ENCODE measurements at places on chromosomes 13 and 19.

DNA sequence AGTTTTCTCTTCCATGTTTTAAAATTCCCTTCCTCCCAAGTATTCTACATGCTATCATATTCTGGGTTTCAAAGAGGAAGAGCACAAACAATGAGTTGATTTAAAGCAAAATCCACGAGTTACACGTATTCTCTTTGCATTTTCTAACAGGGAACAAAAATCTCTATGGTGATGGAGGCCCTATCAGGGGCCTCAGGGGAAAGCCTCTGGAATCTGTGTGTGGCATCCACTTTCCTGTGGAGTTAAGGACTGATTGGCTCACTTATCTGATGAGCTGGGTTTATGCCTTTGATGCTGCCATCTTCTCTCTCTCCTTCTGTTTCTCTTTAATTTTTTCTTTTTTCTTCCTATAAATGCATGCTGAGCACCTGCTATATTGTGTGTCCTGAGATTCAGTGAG, 14.8 kb downstream of the OLFM4 start:
- ATAC-seq: no peak

DNA sequence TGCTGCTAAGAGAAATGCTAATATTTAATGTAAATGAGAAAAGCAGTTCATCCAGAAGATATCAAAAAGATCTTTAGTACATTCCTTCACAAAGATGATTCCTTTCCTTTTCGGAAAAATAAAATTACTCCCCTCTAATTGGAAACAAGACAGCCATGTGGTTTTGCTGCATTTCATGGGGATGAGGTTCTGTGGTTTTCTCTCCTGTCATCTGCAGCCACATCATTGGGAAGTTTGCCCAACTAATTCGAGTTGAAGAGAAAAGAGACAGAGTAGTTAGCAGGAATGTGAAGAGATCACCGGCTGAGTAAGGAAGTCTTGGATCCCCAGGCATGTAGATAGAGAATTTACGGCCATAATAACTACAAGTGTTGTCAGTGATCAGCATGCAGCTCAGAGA, 122.1 kb downstream of the CYSLTR2 start:
- peak; percentile 89 for ATAC-seq

- peak; percentile 23 for ATAC-seq
These were observed 416.4 kb downstream of the DCT start for GRCh38 chr13:94063096-94063495.

- ATAC-seq: no peak
These were observed 2.8 kb upstream of the HNRNPM start for GRCh38 chr19:8441725-8442544.

DNA sequence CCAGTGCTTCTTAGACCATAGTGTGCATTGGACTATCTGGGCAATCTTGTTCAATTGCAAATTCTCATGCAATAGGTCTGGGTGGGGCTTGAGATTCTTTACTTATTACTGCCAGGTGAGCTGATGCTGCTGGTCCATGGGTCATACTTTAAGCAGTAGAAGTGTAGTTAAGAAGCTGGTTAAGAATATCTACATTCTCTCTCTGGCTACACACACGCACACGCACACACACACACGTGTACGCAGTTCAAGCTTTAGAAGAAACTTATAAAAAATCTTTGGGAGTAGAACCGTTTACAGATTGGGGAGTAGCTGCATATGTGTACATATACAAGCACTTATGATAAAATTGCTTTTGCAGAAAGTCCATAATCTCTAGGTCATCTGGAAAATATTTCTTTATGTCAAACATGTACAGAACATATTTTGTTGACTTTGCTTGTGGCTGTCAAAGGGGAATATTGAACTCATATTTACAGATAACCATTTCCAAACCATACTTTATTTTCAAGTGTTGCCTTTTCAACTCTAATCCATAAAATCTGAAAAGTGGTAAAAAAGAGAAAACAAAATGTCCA, 99.7 kb downstream of the GPC6 start:
- ATAC-seq: no peak

- peak; percentile 95 for ATAC-seq
These were observed 7.1 kb downstream of the ARID3A start for GRCh38 chr19:932648-933552.

- no peak for ATAC-seq
These were observed 187.5 kb upstream of the GPC6 start for GRCh38 chr13:93039131-93039530.

GRCh38 chr13:67120872-67121531, 109.1 kb downstream of the PCDH9 start:
- ATAC-seq: peak; percentile 71

GRCh38 chr13:95247171-95247570, 54.1 kb downstream of the ABCC4 start:
- no peak for ATAC-seq

DNA sequence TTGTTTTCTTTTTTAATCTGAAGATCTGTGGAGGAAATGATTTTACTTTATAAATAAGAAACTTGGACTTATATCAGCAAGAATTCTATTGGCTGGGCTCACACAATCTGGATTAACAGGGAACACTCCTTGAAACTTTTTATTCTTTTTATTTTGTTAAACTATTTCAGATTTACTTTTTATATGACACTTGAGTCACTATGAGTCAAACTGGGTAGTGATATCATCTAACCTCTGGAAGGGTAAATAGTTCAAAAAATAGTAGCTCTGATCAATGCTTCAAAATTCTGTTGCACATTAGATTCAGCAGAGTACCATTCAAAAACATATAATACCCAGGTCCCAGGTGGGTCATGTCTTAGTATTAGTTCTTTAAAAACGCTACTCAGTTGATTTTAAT, 55.1 kb upstream of the NBEA start:
- ATAC-seq: no peak

DNA sequence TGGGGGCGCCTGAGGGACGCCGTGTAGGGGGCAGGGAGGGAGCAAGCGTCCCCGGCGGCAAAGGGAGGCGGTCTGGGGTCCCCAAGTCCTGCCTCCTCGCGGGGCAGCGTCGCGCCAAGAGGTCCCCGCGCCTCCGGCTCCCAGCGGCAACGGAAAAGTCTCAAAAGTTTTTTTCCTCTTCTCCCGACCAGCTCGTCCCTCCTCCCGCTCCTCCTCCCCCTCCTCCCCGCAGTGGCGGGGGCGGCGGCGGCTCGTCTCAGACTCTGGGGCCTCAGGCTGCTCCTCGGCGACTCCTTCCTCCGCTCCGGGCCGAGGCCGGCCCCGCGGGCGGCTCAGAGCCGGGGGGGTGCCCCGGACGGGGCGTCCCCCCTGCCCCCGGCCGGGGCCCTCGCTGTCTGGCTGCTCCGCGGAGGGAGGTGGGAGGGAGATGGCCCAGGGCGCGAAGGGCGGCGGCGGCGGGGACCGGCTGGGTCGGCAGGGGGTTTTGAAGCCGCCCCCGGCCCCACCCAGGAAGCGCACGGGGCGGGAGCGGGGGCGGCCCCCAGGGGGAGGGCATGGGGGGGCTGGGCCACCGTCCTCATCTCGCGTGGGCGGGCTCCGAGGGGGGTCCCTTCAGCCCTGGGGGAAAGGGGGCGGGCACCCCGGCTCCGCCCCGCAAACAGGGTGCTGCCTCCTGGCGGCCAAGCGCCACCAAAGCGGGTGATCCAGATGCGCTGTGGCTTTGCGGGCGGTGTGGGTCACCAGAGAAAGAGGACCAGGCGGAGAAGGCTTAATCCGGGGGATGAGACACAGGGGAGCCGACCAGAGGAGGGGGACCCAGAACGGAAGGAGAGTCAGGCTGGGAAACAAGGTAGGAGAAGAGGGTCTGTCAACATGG, at the start of gene TGFB1:
TSS of gene TGFB1 (minus strand) at position 457 of the 877 bp plus-strand sequence. CDS start 878 bp downstream, outside the sequence.
- peak; percentile 61 for ATAC-seq

DNA sequence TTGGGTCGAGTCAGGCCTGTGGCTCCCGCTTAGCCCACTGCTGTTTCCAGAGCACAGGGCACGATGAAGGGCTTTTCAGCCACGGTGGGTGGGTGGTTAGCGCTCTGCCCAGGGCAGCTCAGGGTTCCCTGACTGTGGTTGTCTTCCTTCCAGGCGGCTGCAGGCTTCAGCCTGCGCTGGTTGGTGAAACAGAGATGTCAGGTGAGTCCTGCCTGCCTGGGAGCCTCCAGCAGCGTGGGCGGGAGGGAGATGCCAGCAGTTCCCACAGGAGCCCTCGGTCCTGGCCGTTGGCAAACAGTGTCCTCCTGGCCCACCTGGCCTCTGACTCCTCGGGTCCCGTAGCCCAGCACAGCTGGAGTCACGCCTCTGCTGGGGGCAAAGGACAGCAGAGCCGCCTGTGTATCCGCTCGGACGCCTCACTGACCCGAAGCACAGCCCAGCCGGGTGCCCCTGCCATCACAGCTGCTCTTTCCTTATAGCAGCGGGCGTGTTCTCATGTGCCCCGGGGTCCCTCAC, 9.7 kb downstream of the ADAT3 start:
- ATAC-seq: no peak

GRCh38 chr19:55384131-55384919, at the start of gene TMEM238:
Gene TMEM238, minus strand, starts transcription at chr19:55384292. Its CDS starts 33 bp downstream, at chr19:55384259.
- no peak for ATAC-seq

DNA sequence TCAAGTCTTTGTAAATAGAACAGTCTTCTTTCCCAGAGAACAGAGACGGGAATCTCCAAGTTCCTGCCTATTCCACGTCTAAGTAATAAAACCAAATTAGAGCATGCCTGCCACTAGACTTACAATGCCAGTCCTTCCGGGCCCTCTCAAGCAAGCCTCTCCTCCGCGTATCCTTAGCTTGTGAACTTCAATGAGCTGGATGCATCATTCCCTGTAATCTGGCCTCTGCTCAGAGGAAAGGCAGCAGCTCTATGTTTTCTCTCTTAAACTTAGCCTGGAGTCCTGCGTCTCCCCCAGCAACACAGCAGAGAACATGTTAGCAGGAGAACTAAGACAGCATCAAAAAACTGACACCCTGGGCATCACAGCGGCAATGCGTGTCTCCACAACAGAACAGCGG, 8.2 kb downstream of the NALCN start:
- peak; percentile 63 for ATAC-seq

DNA sequence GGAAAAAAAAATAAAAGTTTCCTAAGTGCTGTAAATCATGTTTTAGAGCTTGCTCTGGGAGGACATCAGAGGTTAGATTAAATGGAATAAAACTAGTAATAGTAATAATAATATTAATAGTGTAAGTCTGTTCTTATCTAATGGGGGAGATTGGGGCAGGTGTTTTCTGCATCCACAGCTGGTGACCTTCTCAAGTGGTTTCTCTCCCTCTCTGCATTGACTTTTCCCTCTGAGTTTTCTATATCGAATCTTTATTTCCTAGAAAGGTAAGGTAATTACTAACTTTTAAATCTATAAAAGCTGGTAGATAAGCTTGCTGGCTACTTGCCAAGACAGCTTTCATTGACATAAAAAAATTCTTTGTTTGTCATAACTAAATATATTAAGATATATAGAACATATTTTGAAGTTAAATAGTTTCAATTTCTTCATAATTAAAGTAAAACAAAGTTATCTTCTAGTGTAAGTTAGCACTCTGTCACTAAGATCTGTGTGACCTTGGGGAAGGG, 49.6 kb upstream of the DIAPH3 start:
- no peak for ATAC-seq

DNA sequence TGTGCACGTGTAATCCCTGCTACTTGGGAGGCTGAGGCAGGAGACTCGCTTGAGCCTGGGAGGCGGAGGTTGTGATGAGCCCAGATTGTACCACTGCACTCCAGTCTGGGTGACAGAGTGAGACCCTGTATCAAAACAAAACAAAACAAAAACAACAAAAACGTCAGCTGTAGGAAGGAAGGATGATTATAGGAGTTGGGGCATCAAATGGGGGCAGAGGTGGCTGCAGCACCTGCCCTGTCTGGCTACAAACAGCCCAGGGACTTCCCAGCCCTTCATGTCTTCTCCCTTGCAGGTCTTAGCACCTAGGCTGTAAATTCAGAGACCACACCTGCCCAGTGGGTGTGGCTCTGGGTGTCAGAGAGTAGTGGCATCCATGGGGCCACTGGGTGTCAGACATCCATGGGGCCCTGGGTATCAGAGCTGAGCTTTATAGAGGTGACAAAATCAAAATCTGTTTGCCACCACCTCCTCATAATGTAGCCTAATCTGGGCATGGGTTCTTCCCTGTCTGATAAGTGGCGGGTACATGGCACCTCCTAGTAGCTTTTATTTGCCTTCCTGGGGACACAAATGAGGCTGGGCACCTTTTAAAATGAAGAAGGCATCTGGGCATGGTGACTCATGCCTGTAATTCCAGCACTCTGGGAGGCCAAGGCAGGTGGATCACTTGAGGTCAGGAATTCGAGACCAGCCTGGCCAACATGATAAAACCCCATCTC, 4.7 kb upstream of the B3GNT3 start:
- ATAC-seq: no peak

DNA sequence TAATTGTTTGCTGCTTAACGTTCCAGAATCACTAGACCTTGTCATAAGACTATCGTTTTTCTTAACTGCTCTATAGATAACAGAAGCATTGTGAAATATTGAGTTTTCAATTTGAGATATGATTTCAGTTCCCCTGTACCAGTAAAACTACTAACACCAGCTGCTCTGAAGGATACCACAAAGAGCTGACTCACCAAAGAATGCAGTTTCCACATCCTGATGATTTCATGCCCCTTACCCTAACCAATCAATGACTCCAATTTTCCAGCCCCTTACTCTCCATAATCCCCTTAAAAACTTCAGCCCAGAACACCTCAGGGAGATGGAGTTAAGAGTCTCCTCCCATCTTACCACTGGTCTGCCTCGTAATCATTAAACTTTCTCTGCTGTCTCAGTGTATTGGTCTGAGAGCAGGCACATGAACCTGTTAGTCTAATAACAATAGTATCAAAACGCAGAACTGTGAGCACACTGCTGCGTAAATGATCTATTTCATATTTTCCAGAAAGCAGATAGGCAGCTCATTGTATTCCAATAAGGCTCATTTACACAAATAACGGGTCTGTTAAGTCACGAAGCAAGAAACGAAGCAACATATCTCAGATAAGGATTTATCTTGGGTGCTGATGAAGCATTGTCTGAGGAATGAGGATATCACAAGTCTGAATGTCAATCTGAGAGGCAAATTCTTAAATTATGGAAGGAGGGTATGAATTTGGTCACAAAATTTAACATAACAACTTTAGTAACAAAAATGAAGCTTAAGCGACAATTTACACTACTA, 14.1 kb upstream of the CCNA1 start:
- peak; percentile 27 for ATAC-seq

DNA sequence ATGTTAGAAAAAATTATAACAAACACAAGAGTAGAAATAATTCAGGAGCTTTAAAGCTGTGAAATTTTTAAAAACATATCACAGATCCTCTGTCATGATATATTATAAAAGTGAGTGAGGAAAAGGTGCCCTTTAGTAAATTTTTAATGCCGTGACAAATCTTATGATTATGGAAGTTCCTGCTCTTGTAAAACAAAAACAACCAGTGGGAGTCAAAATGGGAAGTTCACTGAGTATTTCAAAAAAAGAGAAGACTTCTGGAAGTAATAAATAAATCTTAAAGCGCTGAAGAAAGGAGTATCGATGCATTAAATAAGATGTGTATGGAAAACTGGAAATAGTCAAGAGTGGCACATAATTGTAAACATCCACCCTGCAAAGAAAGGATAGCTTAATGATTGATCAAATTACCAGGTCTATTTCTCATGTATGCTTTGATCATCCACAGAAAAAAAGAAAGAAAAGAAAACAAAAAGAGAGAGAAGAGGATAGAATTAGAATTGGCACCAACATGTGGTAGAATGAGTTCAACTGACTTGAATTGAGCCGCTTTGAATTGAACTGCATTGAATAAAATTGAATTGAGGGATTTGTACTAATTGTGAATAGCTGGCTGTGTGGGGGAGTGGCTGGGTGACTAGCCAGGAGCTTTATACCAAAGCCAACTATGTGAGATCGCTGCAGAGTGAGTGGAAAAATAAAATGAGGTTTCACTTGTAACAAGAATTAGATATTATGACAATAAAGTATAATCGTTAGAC, 647.6 kb upstream of the SPRY2 start:
- ATAC-seq: no peak

- ATAC-seq: no peak
These were observed 10.1 kb downstream of the FAM98C start for GRCh38 chr19:38412961-38413360.

- ATAC-seq: no peak
These were observed 327.4 kb upstream of the ZNF507 start for GRCh38 chr19:32018014-32018413.
